Breast epithelium (tissue), 4 donors: ENCODE measurements at places on chromosomes 5 and 9. TPM values are rescaled to one million over a fixed set of nuclear protein-coding genes. Genes with fewer than 3 reads are reported as not detected.
A peak's percentile ranks its signal among the peaks of the same experiment; 100 is the strongest.

GRCh38 chr5:159825551-159826051 lies 90.7 kb upstream of the ADRA1B start:
- no peak overlapping the region for H3K4me3 ChIP-seq
- H3K36me3 ChIP-seq: no peaks in the 10 kb centered on the region
- H3K4me1 ChIP-seq: no peaks in the 10 kb centered on the region
- no peak for DNase-seq
- no peaks in the 10 kb centered on the region for H3K27me3 ChIP-seq
- no peak overlapping the region for H3K27ac ChIP-seq

GRCh38 chr5:40689438-40689837 lies 9.7 kb downstream of the PTGER4 start:
- no peaks in the 10 kb centered on the region for H3K36me3 ChIP-seq
- H3K27me3 ChIP-seq: no peaks in the 10 kb centered on the region
- H3K4me1 ChIP-seq: peaks cover 3% of the 10 kb centered on the region
- H3K27ac ChIP-seq: no peak overlapping the region
- H3K4me3 ChIP-seq: no peak overlapping the region

DNA sequence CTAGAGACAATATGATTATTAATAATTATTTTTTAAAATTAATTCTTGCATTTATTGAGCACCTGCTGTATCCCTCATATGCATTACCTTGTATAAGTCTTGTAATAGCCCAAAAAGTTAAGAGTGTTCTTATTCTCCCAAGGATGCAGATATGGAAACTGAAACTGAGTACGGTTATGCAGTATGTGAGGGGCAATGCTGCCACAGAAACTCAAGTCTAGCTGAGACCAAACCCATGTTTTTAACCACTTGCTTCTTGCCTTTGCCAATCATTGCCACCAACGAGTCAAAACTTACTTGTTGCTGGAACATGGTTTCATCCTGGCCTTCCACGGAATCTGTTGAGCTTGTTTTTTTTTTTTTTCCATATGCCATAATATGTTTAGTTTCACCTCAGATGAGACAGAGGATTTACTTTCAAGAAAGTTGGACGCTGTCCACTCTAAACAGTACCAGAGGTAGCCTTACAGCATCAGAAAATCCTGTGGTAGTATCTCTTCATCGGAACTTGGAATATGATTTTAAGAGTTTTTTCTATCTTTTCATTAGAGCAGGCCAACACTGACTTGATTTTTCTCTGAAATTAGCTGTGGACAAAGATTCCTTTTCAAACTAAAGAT lies 27.9 kb downstream of the DOCK8 start:
- H3K4me1 ChIP-seq: no peaks in the 10 kb centered on the region
- no peak for DNase-seq
- H3K36me3 ChIP-seq: no peaks in the 10 kb centered on the region
- no peaks in the 10 kb centered on the region for H3K27me3 ChIP-seq

DNA sequence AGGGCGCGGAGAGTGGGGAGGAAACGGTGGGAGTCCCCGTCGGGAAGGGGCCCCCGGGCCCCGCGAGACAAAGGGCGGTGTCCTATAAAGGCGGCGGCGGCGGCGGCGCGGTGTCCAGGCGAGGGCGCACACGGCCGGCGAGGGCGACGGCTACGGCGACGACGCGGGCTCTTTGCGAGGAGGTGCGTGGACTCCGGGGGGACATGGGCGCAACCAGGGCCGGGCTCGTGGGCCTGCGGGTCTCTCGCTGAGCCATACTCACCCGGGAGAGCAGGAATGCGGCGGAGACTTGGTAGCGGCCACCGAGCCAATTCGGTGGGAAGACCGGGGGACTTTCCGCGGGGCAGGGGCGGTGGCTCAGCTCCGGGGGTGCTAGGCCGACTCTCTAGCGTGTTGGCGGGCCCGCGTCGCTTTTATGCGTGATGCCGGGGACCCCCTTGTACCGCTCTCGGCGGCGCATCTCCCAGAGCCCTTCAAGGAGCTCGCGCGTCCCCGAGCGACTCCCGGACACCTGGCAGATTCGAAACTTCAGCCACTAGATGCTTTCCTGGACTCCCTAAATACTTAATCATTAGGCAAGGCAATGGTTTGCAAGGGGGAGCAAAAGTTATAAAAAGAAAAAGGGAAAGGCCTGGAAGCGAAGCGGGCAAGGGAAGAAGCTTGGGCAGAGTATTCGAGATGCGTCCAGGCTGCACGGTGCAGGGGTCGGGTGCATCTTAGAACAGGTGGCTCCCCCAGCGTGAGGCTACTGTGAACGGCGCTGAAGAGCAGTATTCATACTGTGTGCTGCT lies 5.9 kb upstream of the TAL2 start:
- DNase-seq: no peak
- H3K36me3 ChIP-seq: no peaks in the 10 kb centered on the region
- no peaks in the 10 kb centered on the region for H3K4me1 ChIP-seq
- H3K4me3 ChIP-seq: peak overlapping the region; percentile 73

- H3K36me3 ChIP-seq: no peaks in the 10 kb centered on the region
- no peak for DNase-seq
- H3K4me1 ChIP-seq: no peaks in the 10 kb centered on the region
- no peak overlapping the region for H3K4me3 ChIP-seq
- H3K27ac ChIP-seq: no peak overlapping the region
Observed at GRCh38 chr5:87774804-87775203, 362.1 kb upstream of the CCNH start.

DNA sequence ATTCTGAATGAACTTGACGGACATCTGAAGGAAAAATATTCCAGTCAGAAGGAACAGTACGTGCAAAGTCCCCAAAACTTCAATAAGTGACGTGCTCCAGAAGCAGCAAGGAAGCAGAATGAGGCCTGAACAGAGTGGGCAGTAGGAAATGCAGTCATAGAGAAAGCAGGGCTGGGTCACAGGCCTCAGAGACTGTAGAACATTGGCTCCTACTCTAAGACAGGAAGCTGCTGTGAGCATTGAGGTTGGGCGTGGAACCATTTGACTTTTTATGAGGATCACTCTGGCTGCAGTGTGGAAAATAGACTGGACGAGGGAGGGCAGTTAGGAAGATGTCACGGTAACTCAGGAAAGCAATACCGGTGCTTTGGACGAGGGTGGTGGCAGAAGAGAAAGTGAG lies 64.0 kb downstream of the DOCK8 start:
- DNase-seq: no peak
- no peak overlapping the region for H3K27ac ChIP-seq
- H3K4me1 ChIP-seq: no peaks in the 10 kb centered on the region
- H3K4me3 ChIP-seq: no peak overlapping the region
- no peaks in the 10 kb centered on the region for H3K36me3 ChIP-seq
- no peaks in the 10 kb centered on the region for H3K27me3 ChIP-seq

- DNase-seq: no peak
- no peaks in the 10 kb centered on the region for H3K4me1 ChIP-seq
- H3K27me3 ChIP-seq: no peaks in the 10 kb centered on the region
- no peaks in the 10 kb centered on the region for H3K36me3 ChIP-seq
- no peak overlapping the region for H3K4me3 ChIP-seq
Observed at GRCh38 chr9:121622387-121623203, 28.8 kb upstream of the DAB2IP start.

DNA sequence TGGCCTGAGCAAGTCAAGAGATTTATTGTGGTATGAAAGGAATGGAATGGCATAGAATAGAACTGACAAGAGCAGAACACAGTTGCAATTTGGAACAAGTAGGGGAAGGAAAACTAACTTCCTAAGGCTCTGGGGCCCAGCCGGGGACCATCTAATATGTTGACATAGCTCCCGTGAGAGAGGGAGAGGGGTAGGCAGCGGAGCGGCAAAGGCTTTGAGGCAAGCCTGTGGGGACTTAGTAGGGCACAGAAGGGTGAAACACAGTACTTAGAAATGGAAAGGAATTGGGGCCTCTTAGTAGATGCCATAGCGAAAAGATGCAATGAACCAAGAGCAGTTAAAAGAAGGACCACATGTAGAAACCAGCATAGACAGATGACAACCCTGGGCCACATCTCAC lies 11.8 kb upstream of the GNA14 start:
- no peaks in the 10 kb centered on the region for H3K4me1 ChIP-seq
- no peak overlapping the region for H3K4me3 ChIP-seq
- no peaks in the 10 kb centered on the region for H3K36me3 ChIP-seq
- no peak overlapping the region for H3K27ac ChIP-seq

DNA sequence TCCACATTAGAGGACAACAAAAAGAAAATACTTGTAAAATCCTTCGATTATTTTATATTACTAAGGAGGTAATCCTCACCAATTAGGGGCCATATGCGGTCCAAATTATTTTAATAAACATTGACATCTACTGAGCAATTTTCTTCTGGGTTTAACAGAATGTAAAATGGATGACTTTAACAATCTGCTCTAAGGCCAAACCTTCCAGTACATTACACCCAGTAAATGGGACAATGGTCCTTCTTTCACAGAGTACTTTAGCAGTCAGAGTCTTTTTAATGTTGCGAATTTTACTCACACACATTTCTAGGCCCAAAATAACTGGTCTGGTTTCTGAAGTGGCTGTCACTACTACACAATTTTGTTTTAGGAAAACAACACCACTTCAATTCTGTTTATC lies 106.9 kb downstream of the TTC39B start:
- no peak overlapping the region for H3K4me3 ChIP-seq
- no peaks in the 10 kb centered on the region for H3K36me3 ChIP-seq
- H3K4me1 ChIP-seq: no peaks in the 10 kb centered on the region
- no peaks in the 10 kb centered on the region for H3K27me3 ChIP-seq

Gene SLC25A2
- 0.64 TPM for total RNA-seq

Gene GABRA1
- total RNA-seq: not detected

Gene SPATA6L
- 1.4 TPM for total RNA-seq

Gene MYMK
- total RNA-seq: not detected

Gene FRMD3
- total RNA-seq: 14.1 TPM

Gene ACOT12
- not detected for total RNA-seq

Gene PCDHGA5
- 8.8 TPM for total RNA-seq

Gene KCNT1
- not detected for total RNA-seq
